Activated CD4-positive, alpha-beta T cell treated with anti-CD3 and anti-CD28 coated beads for 1 hour (primary cell): ENCODE measurements at places on chromosomes 16 and 17.

GRCh38 chr16:73823205-73823849 is 473.3 kb upstream of the PSMD7 start:
- no peak for DNase-seq

DNA sequence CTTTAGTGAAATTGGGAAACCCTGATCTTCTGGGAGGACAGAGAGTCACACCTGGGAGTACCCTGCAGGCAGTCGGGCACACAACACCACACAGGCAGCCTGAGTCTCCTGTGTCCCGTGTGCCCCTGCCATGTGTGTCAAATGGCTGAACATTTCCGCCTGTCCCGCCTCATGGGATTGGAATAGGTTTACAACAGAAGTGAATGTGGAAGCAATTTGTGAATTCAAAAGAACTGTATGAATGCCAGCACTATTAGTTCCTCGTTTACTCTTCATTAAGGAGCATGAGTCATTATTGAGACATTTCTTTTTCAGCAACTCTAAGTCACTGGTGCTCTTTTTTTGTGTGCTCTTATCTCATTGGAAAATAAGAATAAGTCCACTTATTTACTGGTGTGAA is 226.5 kb downstream of the PMP22 start:
- no peak for DNase-seq

GRCh38 chr16:65422934-65423333 is 301.1 kb upstream of the CDH11 start:
- DNase-seq: no peak

GRCh38 chr17:66277191-66277590 is 25.2 kb upstream of the PRKCA start:
- no peak for DNase-seq

- no peak for DNase-seq
These were observed 581 bp downstream of the CHST5 start for GRCh38 chr16:75535211-75535843.

- no peak for DNase-seq
These were observed 30.1 kb downstream of the IFT140 start for GRCh38 chr16:1581804-1582203.

DNA sequence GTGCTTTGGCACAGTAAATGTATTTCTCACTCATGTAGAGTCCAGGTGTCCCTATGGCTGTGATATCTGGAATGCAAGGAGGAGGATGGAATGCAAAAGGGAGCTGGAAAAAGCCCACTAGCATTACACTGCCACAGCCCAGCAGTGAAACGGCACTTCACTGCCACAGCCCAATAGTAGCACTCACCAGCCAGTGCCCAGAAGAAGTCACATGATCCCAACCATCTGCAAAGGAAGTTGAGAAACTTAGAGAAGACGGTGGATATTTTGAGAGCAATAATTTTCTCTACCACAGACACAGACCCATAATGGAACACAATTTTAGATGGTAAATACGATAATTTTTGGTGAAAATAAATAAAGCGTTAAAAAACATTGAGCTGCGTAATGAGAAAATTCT is 51.8 kb downstream of the C16orf82 start:
- no peak for DNase-seq

DNA sequence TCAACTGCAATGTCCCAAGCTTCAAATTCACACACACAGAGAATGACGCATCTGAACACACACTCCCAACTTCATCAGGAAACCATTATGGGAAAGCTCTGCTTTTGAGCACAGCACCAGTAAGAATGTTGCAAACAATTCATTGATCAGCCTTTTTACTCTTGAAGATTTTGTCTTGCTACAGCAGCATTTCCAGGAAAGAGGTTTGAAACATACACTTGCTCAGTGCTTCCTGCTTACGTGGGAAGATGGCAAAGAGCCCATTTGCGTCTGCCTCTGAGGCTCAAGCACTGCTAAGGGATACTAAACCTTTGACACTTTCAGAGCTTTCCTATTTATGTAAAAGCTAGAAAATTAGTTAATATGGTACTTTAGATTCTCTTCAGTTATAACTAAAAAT is 77.2 kb upstream of the MON1B start:
- no peak for DNase-seq

- DNase-seq: no peak
These were observed 72.9 kb upstream of the PMFBP1 start for GRCh38 chr16:72244853-72245252.

GRCh38 chr17:83200231-83200699 is 120.9 kb downstream of the METRNL start:
- no peak for DNase-seq

- DNase-seq: no peak
These were observed 30.2 kb downstream of the TPSG1 start for GRCh38 chr16:1194665-1195392.

- no peak for DNase-seq
These were observed 49.8 kb downstream of the WDR45B start for GRCh38 chr17:82598256-82599119.

GRCh38 chr16:67209565-67209964 is 10.6 kb downstream of the ELMO3 start:
- DNase-seq: no peak

DNA sequence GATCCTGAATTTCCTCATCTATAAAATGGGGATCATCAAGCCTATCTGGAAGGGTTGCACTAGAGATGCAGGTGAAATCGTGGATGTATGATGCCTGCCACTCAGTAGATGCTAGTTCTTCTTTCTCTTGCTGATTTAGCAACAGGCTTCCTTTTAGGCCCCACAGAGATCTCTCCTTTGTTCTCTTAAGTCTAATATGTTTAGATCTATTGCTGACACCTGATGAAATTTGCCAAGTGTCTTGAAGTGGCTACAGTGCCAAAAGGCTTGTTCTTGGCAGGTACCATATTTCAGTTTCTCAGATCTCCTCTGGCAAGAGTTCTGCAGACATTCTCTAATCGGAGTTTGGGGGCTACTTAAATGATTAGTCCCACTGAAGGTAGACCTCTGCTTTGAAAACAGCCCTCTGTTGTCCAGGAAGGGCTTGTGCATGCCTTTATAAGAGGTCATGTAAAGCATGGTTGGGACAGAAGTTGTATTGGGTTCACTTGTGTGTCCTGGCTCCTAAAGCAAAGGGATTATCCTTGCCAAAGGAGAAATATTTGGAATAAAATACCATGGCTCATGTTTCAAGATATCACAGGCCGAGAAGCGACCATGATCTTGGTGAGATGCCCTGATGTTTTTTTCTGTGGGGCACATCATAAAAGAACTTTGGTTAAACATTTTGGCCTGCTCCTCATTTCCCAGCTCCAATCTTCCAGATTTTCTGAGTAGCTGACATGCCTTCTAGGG is 234.0 kb downstream of the MSI2 start:
- no peak for DNase-seq

DNA sequence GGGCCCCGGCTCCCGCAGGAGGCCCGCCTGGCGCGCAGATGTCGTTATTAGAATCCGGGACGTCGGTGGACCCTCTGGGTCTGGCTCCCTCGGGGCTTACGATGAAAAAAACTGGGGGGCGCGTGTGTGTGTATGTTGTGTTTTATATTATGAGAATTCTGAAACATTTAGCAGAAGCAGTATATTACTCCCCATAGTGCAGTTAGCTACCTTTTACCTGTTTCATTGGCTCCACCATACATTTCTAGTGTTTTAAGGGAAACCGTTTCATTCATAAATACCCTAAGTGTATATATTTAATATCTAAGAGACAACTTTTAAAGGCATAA is 486 bp upstream of the DNAJA2 start:
- no peak for DNase-seq

DNA sequence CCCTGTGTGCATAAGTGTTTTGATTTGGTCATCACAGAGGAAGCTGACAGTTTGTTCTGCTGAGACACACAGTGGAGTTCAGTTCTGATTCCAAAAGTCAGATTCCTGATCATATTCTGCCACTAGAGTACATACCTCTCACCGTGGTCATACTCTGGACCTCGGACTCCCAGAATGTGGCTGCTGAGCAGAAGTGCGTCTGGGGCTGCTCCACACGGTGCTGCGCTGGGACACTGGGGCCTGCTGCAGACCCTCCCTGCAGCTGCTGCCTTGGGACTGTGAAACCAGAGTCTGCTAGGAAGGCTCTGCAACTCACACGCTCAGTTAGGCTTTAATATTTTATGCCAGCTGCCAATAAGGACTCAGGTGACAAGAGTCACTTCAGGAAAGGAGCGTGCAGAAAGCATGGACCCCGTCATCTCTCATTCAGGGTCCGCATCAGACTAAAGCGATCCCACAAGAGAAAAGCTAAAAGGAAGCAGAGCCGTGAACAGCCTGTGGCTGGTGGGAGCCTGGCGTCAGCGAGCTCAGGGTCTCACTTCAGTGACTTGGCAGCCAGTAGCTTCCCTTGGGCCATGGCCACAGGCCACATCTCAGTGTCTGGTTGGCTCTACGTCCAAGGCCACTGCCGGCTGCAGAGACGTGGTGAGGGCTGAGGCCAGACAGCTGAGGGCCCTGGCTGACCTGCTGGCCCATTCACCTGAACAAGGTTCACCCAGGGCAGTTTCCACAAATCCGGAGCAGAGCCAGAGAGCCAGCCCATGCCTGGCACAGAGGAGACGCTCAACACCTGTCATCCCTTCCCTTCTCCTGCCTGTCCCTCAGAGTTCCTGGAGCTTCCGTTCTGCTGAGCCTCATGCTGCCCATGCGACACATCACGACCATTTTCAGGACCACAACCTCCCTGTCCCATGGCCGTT is 24.7 kb upstream of the KIFC3 start:
- no peak for DNase-seq

DNA sequence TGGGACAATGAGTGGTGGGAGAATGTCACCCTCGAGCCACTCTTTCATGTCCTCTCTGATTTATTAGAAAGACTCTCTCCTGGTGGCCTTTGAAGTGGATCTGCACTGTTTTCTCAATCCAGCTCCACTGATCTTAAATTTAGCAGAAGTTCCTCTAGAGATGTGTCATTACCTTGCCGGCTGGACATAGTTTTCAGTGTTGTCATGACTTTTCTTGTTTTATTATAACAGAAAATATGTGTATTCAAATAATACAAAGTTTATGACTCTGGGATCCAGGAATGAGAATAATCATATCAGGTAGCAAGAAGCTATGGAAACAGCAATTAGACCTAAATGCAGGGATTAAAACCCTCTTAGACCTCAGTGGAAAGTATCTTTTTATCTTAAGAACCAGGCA is 247.5 kb upstream of the ELAC2 start:
- no peak for DNase-seq

DNA sequence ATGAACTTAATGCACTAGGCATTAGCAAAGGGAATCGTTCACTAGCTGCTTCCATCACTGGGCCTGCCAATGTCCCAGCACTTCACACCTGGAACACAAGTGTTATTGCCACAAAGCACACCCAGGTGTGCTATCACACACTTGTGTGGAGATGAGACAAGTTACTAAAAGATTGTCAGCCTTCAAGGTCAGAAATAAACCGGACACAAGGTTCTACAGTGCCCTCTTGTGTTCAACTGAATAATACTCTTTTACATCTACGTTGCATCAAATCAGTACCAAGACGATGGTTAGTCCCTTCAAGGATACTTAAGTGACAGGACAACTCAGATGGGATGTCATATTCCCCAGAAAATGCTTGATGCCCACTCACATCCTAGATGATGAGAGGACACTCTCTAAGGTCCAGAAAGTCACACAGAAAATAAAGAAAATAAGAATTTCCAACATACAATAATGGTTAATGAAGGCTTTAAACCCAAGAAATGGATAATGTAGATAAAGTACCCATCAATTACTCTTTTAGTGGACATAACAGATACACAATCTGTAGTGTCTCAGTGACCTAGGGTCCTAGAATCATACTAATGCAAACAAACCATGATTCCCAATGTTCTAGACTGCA is 16.4 kb upstream of the GLG1 start:
- DNase-seq: no peak

- no peak for DNase-seq
These were observed 161.5 kb downstream of the CCT6B start for GRCh38 chr17:34799751-34800150.

DNA sequence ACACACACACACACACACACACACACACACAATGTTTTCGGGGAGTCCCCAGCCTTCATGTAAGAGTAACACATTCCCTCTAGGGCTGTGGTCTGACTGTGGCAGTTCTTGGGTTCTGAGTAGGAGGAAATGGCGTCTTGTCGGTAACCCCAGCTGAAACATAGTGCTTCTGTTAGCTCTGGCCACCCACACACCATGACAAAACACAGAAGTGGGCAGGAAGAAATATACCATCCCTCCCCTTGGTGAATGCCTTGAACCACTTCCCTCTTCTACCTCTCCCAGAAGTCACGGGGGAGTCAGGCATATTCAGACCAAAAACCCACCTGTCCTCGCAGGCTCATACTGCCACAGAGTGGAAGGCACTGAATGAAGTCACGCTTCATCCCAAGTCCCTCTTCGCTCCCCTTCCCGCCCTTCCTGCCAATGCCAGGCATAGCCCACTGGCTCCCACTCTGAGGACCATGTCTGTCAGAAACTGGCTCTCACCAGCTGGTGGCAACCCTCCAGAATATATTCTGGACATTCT is 11.5 kb downstream of the SLC35B1 start:
- no peak for DNase-seq

GRCh38 chr17:21132428-21132827 is 5.7 kb downstream of the DHRS7B start:
- no peak for DNase-seq

DNA sequence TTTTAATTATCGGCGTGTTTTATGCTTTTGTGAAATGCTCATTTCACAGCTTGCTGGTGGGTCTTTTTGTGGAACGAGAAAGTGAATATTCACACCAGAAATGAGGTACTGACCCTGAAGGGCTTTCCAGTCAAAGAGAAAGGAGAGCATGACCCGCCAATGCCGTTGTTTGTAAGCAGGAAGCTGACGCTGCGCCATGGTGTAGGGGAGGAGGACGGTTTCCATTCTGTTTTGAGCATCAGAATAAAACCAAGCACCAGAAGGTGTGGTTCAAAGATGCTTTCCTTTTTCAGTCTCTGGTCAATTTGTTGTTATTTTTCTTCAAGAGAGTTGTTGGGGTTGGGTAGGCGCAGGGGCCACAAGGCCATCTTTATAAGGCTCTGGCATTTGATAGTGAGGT is 669.3 kb downstream of the WWOX start:
- no peak for DNase-seq

- no peak for DNase-seq
These were observed 42.8 kb downstream of the PKD1 start for GRCh38 chr16:2092866-2093265.

- no peak for DNase-seq
These were observed 200.1 kb downstream of the KCNJ2 start for GRCh38 chr17:70369391-70369790.

- no peak for DNase-seq
These were observed 28.2 kb downstream of the AXIN2 start for GRCh38 chr17:65533056-65533745.

GRCh38 chr17:70254735-70255460 is 85.6 kb downstream of the KCNJ2 start:
- no peak for DNase-seq

DNA sequence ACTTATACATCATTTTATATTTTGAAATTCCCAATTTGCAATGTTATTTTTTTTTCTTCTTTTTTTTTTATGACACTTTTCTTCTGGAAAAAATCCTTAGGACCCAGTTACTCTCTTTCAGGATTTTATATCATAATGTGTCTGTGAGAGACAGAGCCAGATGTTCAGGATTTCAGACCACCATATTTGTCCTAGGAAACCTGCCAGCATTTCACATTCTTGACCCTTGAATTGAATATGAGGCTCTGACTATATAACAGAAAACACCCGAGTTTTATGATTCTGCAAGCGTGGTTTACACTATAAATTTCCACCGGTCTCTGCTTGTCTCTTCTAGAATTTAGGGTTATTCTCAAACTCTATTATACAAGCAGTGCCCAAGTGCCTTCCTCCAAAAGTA is 621.0 kb downstream of the WWOX start:
- DNase-seq: no peak
